ENCODE measurements at places on chromosomes 5 and 9. TPM values are rescaled to one million over a fixed set of nuclear protein-coding genes. Genes with fewer than 3 reads are reported as not detected.

The NUTM2F gene
- 0.87 TPM for total RNA-seq

The RASGEF1C gene
- total RNA-seq = not detected

The PPP3R2 gene
- not detected for total RNA-seq

The BTNL9 gene
- 1.0 TPM for total RNA-seq

The PTTG1 gene
- 24.9 TPM for total RNA-seq
